ENCODE measurements at places on chromosomes 16 and 17.

DNA sequence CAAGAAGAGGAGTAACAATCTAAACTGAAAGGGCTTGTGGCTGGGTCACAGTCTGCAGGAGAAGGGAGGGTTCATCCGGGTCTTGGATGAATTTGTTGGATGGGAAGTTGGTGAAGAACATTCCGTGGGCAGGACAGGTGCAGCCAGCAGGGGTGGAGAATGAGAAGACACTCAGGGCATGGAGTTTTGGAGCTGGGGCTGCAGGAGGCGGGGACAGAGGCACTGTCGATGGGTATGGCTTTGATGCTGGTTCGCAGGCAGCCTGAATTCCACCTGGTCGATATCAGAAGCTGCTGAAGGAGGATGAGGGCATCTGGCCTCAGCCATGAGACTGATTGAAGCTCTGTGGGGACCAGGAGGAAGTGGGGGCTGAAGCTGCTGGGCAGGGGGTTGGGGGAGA lies 36.1 kb upstream of the CBFA2T3 start:
- no peak for DNase-seq

- no peak for DNase-seq
Measured at GRCh38 chr17:77468897-77469296, 328.1 kb downstream of the SEC14L1 start.

GRCh38 chr17:73667181-73667959 lies 23.1 kb upstream of the SDK2 start:
- no peak for DNase-seq

- no peak for DNase-seq
Measured at GRCh38 chr16:10027553-10027952, 154.7 kb downstream of the GRIN2A start.

DNA sequence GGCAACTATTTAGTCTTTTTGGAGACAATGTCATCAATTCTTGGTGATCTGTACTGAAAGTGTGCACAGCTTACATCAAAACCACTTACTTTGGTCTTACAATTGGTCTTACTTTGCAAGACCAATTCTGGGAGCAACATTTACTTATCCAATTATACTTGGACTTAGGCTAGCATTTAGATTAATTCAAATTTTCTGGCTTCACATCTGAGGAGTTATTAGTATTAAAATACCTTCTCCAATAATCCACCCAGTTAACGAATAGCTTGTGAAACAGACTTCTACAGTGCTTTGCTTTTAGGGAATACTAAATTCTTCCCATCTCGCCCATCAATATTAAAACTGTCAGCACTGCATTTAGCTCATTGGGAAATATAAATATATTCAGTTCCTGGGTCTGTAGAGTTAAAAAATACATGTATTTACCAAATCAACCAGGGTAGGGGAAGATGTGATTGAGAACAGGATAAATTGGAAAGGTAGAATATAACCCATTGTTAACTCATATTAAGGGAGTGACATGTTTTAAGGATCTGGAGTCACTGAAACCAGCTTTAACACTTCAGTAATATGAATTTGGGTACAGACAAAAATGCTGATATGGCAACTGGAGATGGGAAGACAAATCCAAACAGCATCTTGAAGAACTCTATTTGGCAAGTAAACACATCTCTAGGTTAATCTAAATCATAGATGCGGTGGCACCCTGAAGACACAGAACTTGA lies 9.2 kb upstream of the VEZF1 start:
- no peak for DNase-seq

- DNase-seq, result no peak
Measured at GRCh38 chr17:42276359-42276608, at the start of gene STAT5B. TSS of gene STAT5B (minus strand) at chr17:42276391. CDS start at chr17:42232127, 44,264 bp downstream.

GRCh38 chr17:17897442-17897841 lies 60.7 kb upstream of the SREBF1 start:
- no peak for DNase-seq

- DNase-seq, result no peak
Measured at GRCh38 chr17:11023639-11024479, 186.0 kb upstream of the PIRT start.

GRCh38 chr16:85897382-85897781 lies 1.6 kb upstream of the IRF8 start:
- no peak for DNase-seq

DNA sequence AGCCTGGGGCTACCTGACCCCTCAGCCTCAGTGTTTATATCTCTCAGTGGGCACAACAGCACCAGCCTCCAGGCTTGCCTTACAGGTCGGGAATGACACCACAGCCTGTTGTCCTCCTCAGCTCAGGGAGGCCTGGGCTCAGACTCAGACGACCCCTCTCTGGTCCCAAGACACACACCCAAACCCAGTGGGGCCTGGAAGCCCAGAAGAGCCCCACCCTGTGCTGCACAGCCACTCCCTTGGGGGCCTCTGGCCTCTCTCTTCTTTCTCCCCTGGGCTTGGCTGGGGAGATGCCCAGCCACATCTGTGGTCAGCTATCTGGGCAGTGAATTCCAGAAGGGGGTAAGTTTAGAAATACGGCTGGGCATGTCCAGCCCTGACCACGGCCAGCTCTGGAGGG lies 2.4 kb downstream of the NATD1 start:
- no peak for DNase-seq

DNA sequence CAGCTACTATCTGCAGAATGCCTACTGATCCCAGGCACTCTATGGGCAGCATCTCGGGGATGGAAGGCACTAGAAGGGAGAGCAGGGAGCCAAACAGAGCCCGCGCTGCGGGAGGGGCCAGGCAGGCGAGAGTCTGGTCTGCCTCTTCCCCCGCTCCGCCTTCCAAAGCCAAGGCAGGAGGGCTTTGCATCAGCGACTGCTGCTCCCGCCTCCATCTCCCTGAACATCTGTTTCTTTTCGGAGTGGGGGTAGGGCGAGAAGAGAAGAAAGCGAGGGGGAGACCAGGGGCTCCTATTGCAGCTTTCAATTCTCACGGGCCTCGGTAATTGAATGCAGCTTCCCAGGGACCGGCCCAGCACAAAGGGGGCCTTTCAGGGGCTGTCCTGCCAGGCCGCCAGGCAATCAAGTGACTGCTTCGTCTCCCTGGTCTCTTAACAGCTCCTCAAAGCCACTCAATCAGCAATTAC lies 31.4 kb upstream of the CDC42EP4 start:
- peak; percentile 19 for DNase-seq

- no peak for DNase-seq
Measured at GRCh38 chr17:4542003-4542725, 13.0 kb downstream of the MYBBP1A start.

DNA sequence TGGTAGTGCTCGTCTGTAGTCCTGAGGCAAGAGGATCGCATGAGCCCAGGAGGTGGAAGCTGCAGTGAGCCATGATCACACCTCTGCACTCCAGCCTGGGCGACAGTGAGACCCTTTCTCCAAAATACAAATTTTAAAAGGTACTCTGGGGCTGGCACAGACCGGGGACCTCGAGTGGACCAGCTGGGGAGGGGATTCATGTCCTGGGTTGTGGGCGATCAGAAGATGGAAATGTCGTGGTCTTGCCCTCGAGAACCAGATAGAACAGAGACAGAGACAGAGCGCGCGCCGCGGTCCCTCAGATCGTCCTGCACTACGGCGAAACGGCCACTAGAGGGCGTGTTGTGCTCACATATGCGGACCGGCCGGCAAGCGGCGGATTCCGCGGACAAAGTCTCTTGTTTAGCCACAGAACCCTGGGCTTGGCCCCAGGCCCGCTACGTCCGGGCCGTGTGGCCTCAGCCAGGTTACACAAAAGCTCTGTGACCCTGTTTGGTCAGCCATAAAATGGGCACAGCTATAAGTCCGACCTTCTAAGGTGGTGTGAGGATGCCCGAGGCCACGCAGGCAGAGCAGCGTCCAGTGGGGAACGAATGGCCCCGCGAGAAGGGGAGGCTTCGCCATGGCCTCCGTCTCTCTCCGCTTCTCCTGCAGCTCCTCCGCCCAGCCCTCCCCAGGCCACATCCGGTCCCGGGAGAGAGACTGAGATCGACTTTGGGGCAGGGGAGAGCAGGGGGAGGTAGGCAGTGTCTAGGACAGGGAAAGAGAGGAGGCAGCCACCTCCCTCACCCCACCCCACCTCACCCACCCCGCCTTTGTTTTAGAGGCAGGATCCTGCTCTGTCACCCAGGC lies 14.6 kb upstream of the SBK1 start:
- peak; percentile 66 for DNase-seq

GRCh38 chr17:54530398-54530797 lies 370.3 kb upstream of the TOM1L1 start:
- no peak for DNase-seq

- no peak for DNase-seq
Measured at GRCh38 chr16:11750056-11750455, 7.4 kb upstream of the TXNDC11 start.

- DNase-seq, result no peak
Measured at GRCh38 chr16:1543085-1543896, 9.8 kb downstream of the TMEM204 start.

GRCh38 chr16:68972720-68973119 lies 129.4 kb downstream of the TANGO6 start:
- DNase-seq, result no peak

DNA sequence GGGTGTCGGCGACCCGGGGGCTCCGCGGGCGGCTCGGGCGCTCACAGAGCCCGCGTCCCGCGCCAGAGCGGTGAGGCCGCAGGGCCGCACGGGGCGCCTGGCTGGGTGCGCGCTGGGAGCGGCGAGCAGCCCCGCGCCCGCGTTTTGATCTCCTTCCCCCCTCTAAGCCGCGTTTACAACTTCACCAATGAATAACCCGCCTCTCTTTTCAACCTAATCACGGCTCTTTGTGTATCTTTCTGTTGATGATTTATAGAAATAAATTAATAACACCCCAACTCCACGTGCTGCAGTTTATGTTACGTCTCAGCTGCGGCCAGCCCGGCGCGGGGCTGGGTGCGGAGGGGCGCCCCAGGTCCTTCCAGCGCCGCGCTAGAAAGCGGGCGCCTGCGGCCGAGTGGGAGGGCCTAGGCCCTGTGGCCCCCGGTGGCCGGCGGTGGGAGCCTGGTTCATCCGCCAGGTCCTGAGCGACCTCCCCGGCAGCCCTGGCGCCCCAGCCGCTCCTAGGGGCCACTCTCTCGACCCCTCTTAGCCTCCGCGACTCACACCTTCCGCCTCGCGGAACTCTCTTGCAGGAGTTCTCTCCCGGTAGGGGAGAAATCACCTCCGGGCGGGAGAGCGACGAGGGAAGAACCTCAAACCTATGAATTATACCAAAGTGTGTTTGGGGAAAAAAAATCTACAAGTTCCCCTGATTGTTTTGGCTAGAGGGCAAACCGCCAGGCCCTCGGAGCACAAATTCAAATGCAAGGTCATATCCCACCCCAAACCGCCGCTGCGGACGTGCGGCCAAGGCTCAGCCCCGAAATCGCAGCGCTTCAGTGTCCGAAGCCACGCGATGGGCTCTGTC lies 1.9 kb downstream of the HNF1B start:
- DNase-seq, result no peak

DNA sequence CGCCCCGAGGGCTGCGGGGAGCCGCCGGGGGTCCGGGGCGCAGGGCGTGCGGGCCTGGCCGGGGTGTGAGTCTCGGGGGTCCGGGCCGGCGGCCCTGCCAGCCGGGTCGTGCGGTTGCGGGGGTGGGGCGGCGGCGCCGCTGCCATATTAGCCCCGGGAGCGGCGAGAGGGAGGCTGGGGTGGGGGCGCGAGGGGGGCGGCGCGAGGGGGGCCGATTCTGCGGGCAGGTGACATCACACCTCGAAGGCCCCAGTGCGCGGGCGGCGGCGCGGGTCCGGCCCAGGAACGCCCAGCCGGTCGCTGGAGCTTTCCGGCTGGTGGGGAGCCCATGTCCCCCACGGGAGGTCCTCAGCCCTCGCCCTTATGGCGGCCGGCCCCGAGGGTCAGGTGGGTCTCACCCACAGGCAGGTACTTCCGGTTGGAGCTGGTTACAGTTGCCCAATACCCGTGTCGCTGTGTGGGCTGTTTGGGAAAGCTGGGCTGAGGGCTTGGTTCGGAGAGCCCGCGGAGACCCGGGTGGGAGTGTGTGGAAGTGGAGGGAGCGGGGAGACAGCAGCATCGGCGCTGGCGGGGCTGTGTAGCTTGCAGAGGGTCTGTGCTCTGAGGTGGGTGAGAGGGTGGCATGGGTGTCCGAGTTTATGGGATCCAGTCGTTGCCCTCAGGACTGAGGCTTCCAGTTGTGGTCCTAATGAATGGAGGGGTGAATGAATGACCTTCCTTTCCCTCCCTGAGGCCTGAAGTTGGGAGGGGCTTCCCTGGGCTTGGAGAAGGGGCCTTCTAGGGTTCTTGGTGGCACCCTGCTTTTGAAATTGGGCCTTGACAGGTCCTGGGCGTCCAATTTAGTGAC lies 804 bp downstream of the ATP6V0C start:
- DNase-seq, result no peak

DNA sequence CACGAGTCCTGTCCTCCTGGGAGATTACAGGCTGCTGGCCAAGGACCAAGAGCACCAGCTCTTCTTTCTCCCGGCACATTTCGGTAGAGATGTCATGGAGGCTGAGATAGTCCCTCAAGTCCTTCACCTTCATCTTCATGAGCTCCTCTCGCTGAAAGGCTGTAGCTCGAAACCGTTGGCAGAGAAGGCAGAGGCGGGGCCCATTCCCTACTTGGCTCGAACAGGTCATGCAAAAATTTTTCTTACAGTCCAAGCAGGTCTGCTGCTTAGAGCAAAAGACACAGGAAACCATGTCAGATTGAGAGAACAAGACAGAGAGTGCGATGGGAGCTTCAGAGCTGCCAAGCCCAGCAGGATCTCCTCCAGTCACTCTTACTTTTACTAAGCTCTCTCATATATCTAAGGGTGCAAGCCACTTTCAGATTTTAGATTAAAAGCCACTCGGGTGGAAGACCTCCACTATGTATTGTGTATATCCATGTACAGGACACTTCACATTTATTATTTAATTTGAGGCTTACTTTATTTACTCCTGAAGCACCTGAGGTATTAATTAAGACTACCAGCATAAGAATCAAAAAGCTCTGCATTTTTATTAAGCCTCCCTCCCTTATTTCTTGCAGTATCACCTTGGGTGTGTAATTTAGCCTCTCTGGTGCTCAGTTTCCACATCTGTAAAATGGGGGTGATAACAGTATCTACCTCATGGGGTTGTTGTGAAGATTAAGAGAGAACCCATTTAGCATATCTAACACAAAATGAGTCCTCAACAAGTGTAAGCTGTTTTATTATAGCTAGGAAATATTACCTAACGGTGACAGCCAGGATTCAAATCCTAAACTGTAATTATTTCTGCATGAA lies 41.4 kb downstream of the LIG3 start:
- DNase-seq, result no peak

GRCh38 chr17:15009087-15009486 lies 256.0 kb downstream of the PMP22 start:
- no peak for DNase-seq

DNA sequence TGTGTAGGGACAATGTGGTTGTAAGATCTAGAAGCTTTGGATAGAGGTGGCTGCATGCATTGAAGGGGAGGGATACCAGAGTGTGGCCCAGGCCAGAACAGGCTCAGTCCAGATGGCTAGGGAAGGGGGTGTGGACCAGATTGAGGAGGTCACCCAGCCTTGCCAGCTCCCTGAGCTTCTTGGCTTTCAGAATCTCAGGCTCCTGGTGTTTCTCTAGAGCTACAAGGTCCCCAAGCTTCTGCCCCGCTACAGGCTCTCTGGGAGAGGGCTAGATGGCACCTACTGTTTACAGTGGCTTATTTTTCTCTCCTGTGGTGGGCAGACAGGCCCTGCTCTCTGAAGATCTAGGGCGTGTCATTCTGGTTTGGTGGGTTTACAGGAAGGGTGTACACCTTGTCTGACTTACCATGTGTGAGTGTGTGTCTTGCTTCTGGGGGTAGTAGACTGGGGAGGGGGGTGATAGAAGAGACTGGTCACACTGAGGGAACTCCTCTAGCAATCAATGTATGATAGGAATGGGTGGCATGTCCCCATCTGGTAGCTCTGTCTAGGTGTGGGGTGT lies 1.1 kb downstream of the RARA start:
- DNase-seq, result no peak
